Stimulated activated CD8-positive, alpha-beta memory T cell treated with anti-CD3 and anti-CD28 coated beads, Interleukin-2, amount 100 ng/mL, for 48 hours (primary cell): ENCODE measurements at places on chromosomes 6 and 20.

GRCh38 chr6:146029573-146030184, 817 bp downstream of the GRM1 start:
- no peak for DNase-seq

DNA sequence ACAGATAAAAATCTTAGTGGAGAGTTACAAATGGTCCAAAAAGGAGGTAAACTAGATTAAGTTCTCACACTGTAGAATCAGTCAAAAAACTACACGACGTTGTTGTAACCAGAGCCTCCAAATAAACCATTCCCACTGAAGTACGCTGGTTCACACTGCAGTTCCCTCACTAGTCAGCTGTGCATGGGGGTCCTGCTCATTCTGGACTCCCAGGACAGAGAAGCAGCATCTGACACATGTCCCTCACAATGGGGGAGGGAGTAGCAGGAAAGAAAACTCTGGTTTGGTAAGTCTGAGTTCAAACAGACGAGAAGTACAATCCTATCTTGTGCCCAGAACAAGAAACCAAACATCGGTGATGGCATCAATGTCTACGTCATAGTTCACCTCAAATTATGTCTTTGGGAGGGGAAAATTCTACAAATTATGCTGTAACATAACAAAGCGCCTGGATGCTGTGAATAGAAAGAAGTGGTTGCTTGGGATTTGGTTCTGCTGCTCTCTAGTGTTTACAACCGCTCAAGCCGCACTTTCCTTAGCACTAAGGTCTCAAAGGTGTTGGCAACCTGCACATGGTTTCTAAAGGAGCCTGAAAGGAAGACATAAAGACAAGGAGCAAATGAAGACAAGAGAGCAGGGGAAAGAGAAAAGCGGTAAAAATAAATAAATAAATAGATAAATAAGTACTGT, 208.0 kb downstream of the GMDS start:
- DNase-seq = no peak

GRCh38 chr6:127516662-127517273, 2.4 kb downstream of the MTCL3 start:
- DNase-seq = peak; percentile 38

GRCh38 chr6:100620085-100620840, 155.5 kb upstream of the SIM1 start:
- no peak for DNase-seq
